Hematopoietic multipotent progenitor cell treated with erythropoietin and hydrocortisone succinate and interleukin-3 and kit ligand, for 4 days (in vitro differentiated cells): ENCODE measurements at places on chromosomes 5 and 9.
A peak's percentile ranks its signal among the peaks of the same experiment; 100 is the strongest.

- DNase-seq, result no peak
Observed at GRCh38 chr5:144711172-144711571, 540.5 kb downstream of the KCTD16 start.

DNA sequence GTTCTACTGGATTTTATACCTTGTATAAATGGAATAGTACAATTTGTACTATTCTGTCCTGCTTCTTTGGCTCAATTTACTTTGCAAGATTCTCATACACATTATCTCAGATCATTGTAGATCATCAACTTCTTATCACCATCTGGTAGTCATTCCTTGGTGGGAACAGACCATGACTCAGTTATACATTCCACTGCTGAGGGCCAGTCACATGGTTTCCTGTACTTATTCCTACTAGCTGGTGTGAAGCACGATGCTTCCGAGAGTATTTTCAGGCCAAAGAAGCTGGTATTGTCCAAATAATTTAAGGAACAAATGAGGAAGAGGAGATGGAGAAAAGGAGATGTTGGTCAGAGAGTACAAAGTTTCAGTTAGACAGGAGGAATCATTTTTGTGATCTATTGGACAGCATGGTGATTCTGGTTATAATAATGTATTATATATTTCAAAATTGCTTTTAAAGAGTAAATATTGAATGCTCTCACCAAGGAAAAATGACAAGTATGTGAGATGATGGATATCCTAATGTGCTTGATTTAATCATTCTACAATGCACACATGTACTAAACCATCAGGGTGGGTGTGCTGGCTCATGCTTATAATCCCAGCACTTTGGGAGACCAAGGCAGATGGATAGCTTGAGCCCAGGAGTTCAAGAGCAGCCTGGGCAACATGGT is 124.1 kb downstream of the SYK start:
- DNase-seq, result no peak

GRCh38 chr5:33905381-33905780 is 13.6 kb upstream of the ADAMTS12 start:
- no peak for DNase-seq

- DNase-seq, result peak; percentile 69
Observed at GRCh38 chr5:43020399-43020746, 19.7 kb downstream of the ANXA2R start.

DNA sequence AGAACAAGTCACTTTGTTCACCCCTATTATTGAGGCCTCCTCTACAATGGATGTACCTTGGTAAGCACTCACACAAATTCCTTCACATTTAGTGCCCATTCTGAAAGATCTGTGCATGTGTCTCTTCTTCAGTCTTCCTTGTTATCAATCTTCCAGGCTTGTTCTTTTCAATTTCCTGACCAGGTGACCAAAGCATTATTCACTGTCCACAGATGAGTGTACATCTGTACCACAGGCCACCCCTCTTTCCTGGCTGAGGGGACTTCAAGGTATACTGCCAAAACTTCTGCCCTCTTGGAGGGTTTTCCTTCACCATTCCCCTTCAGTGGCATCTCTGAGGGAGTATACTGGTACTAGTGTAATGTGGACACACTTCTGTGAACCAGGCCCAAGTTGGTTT is 25.5 kb upstream of the STOM start:
- no peak for DNase-seq

- no peak for DNase-seq
Observed at GRCh38 chr5:177467436-177467835, 6.0 kb downstream of the DBN1 start.

DNA sequence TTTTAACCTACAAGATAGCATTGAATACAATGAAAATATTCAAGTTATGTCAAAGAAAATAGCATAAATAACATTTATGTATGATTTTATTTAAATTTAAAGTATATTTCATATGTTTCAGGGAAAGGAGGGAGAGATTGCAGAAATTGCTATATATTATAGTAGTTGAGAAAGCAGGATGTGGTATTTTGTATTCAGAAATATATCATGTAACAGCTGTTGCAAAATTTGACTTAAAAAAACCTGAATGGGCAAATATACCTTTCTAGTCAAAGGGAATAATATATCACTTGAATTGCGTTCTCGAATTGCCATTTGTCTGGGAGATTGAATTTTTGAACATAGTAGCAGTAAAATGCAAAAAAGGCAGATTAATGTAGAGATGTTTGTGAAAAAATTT is 80.6 kb downstream of the PAM start:
- DNase-seq, result peak; percentile 51

DNA sequence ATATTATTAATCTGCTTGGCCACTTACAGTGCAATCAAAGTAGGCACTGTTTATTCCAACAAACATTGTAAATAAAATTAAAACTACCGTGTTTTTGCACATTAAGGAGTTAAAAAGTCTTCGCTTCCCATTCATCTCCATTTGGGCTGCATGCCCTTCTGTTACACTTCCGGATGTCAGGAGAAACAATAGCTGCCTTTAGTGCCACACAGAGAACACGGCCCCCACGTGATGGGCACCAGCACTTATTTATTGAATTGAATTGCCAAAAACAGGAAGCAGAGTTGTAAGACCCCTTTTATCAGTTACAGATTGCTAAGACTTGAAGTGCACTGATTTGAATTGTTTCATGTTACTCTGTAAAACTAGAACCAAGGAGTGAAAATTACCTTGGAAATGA is 80.4 kb downstream of the LHFPL2 start:
- DNase-seq, result no peak

DNA sequence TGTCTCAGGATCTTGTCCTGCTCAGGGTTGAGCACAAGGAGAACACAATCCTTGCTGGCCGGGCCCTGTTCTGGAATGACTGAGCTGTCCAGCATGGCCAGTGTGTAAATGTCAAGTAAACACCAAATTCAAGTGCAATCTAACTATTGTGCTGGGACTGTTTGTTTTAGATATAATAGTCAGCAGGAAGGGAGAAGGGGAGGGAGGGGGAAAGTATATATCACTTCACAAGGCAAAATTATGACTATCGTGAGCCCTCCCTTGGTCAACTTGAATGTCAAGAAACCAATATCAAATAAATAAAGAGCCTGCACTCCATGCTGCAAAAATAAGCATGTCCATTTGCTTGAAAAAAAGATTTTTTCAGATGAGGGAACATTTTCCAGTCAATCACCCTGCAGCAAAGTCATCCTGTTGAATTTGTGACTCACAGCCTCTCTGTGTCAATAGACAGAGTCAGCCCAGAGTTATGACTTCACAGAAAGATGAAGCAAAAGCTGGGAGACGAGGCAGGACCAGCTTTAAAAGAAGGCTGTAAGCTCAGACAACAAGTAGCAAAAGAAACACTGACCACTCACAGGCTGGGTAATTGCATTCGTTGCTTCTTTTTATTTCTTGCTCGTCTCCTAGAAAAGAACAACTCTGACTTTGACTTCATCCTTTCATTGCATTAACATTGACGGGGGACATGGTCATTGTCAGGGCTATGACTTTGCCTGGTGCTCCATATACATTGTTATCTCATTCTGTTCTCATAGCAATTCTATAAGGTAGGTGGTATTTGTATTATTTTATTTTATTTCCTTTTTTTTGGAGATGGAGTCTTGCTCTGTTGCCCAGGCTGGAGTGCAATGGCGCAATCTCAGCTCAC is 15.3 kb upstream of the KLF4 start:
- no peak for DNase-seq

DNA sequence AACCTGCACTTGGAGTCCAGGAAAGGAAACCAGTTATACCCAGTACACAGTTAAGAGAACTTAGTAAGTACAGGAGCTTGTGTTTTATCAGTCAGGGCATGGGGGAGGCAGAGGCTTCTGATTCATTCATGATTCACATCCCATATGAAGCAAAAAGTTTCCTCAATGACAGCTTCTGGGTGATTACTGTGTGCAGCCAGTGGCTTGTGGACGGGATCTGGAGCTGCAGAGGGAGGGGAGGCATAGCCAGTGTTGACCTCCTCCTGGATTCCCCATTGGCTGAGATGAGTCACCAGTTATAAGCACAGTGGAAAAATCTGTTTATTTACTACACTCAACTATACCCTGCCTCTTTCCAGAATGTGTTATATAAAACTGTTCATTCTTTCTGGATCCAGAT is 17.7 kb downstream of the IL31RA start:
- no peak for DNase-seq

GRCh38 chr9:121368745-121369144 is 1.3 kb downstream of the STOM start:
- no peak for DNase-seq
